ENCODE measurements at places on chromosomes 2 and 18.

- DNase-seq, result no peak
Observed at GRCh38 chr2:126880817-126881216, 17.9 kb upstream of the TEX51 start.

GRCh38 chr2:213476641-213477040 lies 192.4 kb downstream of the SPAG16 start:
- DNase-seq, result no peak

- no peak for DNase-seq
Observed at GRCh38 chr2:219027511-219028055, 13.7 kb downstream of the CFAP65 start.

- no peak for DNase-seq
Observed at GRCh38 chr18:38810789-38811188, 1245.2 kb upstream of the CELF4 start.

- no peak for DNase-seq
Observed at GRCh38 chr2:33448220-33448899, 28.1 kb upstream of the RASGRP3 start.

GRCh38 chr18:27144672-27145071 lies 40.4 kb downstream of the CHST9 start:
- no peak for DNase-seq

GRCh38 chr2:98747888-98748287 lies 17.0 kb upstream of the MGAT4A start:
- DNase-seq, result no peak

DNA sequence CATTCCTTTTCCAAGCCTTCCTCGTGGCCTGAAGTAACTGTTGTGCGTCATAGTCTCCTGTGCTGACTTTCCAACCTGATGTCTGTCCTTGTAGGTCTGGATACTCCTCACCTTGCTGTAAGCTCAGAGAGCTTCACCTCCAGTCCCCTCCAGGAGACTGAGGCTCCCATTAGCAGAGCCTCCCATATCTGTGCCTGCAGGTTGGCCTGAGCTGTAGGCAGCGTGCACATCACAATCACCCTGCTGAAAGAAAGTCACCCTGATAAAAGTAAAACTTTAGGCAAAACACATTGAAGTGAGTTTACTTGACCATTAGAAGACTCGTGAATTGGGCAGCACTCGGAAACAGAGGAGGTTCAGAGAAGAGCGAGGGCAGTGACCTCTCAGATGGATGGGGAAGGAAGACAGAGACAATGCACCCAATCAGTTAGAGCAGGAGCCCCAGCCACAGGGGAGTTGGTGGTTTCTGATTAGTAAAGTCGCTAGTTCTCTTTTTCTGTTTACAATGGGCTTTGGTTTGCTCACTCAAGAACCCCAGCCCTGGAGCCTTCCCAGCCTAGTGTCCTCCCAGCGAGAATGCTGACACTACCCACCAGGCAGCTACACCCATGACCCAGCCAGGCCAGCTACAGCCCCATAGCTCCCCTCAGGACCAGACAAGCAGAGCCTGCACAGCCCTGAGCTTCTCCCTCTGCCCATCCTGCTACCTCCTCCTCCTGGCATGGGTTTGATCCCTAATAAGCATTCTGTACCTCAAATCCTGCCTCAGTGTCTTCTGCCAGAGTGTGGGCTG lies 12.1 kb upstream of the TPO start:
- no peak for DNase-seq

- no peak for DNase-seq
Observed at GRCh38 chr2:129740504-129740903, 239.0 kb upstream of the RAB6C start.

GRCh38 chr2:239296020-239296932 lies 104.5 kb downstream of the HDAC4 start:
- DNase-seq, result no peak

DNA sequence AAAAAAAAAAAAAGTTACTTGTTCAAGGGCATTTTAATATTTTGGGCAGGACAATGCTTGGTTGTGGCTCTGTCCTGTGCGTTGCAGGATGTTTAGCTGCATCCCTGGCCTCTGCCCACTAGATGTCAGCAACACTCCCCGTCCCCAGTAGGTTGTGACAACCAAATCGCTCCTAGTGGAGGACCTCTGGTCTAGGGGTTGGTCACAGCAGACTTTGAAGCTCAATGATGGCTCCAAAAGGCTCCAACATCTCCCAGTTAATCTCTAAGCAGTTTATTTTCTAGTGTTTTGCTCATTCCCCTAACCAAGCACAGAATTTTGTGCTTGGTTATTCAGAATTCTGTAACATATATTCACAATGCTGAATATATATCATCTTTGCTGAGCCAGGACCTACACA lies 67.0 kb downstream of the CHRNA1 start:
- DNase-seq, result peak; percentile 49

- no peak for DNase-seq
Observed at GRCh38 chr2:112062894-112063293, 7.8 kb downstream of the TMEM87B start.

GRCh38 chr2:27683390-27684071 lies 19.8 kb downstream of the SLC4A1AP start:
- DNase-seq, result peak; percentile 82

- no peak for DNase-seq
Observed at GRCh38 chr18:2912357-2913299, 65.8 kb downstream of the EMILIN2 start.

DNA sequence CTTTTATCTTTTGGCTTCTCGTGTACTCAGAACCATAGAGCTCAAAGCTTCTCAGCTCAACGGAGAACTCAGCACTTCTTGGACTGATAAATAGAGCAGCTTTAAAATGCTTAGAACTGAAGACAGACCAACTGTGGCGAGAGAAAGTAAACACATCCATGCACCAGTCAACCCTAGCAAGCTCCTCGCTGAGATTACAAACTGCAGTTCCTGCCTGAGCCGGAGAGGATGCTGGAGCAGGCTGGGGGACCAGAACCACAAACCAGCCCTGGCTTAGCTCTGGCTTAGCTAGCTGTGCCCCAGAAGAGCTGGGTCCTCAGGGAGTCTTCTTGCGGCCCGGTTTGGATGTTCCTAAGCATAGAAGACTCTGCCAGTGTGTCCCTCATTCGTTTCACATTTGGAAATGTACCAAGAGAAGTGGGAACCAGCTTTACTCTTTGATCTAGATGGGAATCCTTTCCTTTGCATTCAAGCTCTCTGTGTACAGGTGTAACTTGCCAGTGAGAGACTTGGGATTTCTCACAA lies 5.6 kb downstream of the PAX8 start:
- DNase-seq, result peak; percentile 15

- peak; percentile 14 for DNase-seq
Observed at GRCh38 chr2:26043862-26044696, 10.2 kb downstream of the RAB10 start.

- DNase-seq, result no peak
Observed at GRCh38 chr2:55010915-55011314, 39.3 kb downstream of the RTN4 start.

DNA sequence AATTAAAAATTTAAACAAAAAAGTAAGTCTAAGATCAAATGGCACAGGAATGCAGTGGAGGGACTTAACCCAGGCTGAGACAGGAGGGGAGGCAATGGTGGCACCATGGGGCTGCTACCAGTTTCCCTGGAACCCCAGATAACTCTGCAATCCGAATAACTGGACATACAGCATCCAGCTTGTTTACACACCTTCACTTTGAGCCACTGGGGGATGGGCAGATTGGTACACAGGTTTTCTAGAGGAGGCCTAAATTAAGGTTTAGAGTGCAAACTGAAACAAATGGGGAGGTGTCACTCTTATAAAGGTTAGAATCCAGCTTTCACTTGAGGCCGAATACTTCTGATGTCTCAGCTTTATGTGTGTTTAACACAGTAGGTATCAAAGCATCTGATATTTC lies 189.3 kb upstream of the FN1 start:
- no peak for DNase-seq

- peak; percentile 44 for DNase-seq
Observed at GRCh38 chr2:60998628-60999545, 18.6 kb upstream of the PEX13 start.

DNA sequence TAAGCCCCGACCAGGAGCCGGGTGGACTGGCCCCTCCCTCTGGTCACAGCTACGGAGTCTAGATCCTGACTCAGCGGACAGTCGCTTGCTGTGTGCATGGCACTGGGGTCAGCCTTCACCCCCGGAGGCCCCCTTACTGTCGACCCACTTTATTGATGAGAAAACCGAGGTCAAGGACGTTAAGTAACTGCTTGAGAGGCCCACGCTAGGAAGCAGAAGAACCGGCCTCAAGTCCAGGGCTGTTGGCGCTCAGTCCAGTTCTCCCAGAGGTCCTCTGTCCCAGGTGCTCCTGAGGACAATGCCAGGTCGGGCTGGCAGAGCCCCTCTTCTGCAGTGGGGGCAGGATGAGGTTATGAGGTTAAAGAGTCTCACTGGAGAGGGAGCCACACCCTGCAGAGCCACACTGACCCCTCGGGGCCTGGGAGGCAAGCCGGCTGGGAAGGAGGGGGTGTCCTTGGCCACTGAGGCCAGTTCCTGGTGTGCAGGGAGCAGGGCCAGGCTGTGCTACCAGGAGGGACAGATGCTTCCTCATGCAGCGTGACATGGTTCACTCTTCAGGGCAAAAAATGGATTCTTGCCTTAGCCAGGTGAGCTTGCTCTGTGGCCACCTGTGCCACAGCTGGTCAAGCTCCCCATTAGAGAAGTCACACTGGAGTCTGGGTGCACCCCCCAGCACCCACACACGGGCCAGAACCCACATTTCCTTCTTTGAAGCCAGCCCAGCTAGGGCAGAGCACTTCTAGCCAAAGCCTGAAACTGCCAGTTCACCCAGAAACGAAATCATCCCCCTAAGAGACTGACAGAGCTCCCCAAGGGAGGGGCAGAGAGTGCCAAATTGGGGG lies 47.3 kb upstream of the HPCAL1 start:
- DNase-seq, result no peak

DNA sequence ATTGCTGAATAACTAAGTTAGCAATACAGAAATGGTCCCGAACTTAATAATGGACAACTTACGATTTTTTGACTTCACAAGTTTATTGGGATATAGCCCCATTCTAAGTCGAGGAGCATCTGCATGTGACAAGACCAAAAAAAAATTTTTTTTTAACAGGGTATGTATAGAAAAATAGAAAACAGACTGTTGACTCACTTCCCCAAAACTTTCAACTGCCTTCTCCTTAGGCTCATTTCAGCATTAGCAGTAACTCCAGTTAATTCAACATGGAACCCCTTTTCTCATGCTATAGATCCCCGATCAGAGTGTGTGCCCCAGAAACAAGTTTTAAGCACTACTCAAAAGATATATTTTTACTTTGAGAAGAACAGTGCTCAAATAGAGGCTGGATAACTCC lies 5.4 kb downstream of the CD302 start:
- no peak for DNase-seq

- no peak for DNase-seq
Observed at GRCh38 chr18:61694236-61694635, 198.6 kb downstream of the RNF152 start.

GRCh38 chr2:1691366-1691765 lies 52.9 kb downstream of the PXDN start:
- DNase-seq, result no peak

GRCh38 chr2:234845602-234846590 lies 105.9 kb upstream of the SH3BP4 start:
- no peak for DNase-seq

DNA sequence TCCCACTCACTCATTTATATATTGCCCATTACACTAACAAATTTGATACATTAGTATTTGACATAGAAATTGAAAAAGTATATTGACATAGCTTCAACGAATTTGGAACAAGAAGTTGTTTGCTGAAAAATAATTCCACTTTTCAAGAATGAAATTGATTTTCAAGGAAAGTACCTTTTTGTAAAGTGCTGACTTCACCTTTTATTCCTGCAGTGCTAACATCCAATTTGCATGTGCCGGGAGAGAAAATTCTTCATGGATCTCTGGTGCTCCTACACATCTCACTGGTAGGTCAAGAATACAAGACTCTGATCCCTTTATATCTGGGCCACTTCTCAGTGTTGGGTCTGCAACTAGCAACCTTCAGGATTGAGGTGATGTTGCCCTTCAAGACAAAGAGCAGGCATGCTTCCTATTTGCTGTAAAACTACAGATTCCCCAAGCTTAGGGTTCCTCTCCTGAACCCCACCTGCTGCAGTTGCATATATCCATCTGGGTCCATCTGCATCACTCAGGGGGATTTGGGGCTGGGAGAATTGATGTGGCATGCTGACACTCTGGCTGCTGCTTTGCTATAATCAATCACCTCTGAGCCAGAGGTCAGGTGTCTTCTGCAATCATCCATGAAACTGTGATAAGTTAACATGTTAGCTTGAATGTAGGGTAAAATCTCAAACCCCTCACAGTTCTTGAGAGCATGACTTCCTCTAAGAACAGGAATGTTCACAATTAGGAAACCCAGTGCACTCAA lies 108.4 kb upstream of the TTN start:
- no peak for DNase-seq

- DNase-seq, result peak; percentile 60
Observed at GRCh38 chr18:58493516-58494253, 135.2 kb downstream of the ALPK2 start.

- DNase-seq, result no peak
Observed at GRCh38 chr2:128187032-128187654, 96.1 kb downstream of the UGGT1 start.

GRCh38 chr18:42614619-42615293 lies 500.7 kb downstream of the RIT2 start:
- no peak for DNase-seq

- no peak for DNase-seq
Observed at GRCh38 chr2:121405233-121405632, 120.2 kb upstream of the TFCP2L1 start.

- DNase-seq, result no peak
Observed at GRCh38 chr2:100632759-100633158, 70.0 kb downstream of the PDCL3 start.

- peak; percentile 73 for DNase-seq
Observed at GRCh38 chr2:96951125-96951654, 35.2 kb downstream of the FAM178B start.

GRCh38 chr2:222637067-222637466 lies 18.8 kb downstream of the FARSB start:
- DNase-seq, result no peak

DNA sequence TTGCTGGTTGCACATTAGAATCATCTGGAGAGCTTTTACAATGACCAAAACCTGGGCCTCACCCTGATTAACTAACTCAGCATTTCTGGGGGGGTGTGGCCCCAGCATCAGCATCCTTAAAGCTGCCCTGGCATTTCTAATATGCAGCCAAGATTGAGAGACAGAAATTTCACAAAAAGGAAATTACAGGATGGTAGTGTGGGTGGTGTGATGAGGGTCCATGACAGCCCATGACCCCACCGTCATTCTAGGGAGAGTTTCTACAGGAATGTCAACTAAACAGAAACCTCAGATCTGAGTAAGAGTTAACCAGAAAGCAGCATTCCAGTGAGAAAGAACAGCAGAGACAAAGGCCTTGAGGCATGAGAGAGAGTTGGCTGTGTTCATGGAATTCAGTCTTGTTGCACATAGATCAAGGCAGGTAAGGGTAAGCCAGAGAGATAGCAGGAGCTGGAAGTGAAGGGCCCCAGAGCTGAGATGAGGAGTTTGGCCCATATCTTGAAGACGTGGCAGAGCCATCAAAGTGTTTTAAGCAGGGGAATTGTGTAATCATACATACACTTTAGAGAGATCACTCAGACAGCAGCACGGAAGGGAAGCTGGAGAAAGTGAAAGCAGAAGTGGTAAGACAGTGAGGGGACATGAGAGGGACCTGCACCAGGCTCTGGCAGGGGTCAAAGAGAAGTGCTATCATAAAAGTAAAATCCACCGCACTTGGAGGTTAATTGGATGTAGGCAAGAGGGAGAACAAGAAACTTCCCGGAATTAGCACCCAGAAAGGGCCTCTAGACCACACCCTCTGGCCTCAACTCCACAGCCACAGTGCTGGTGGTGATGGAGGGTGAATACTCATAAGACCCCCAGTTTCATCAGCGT lies 7.8 kb upstream of the TRABD2A start:
- DNase-seq, result peak; percentile 61

Measured in central memory CD4-positive, alpha-beta T cell (primary cell).